ENCODE measurements at places on chromosomes 6 and 20. TPM values are rescaled to one million over a fixed set of nuclear protein-coding genes. Genes with fewer than 3 reads are reported as not detected.

- H3K4me3 ChIP-seq: no peak overlapping the region
- no peak overlapping the region for H3K27ac ChIP-seq
- no peak for DNase-seq
- H3K36me3 ChIP-seq: no peaks in the 10 kb centered on the region
Observed at GRCh38 chr20:48146877-48147276, 361.6 kb upstream of the SULF2 start.

CTCFL gene
- total RNA-seq: 0.07 TPM

DNA sequence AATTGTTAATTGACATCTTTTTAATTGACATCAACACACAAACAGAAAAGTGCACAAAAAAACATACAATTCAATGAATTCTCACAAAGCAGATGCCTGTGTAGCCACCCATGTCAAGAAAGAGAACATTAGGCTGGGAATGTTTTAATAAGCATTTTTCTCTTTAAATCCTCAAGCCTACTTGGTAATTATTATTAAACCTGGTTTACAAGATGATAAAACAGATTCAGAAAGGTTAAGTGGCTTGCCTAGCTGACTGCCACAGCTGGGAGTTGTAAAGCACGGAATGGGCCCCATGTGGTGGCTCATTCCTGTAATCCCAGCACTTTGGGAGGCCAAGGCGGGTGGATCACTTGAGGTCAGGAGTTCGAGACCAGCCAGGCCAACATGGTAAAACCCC is 90.0 kb upstream of the AKAP12 start:
- no peaks in the 10 kb centered on the region for H3K27me3 ChIP-seq
- no peak overlapping the region for H3K4me3 ChIP-seq
- H3K27ac ChIP-seq: no peak overlapping the region
- no peak for DNase-seq

- H3K4me1 ChIP-seq: peaks cover 35% of the 10 kb centered on the region
- H3K36me3 ChIP-seq: no peaks in the 10 kb centered on the region
- no peak overlapping the region for H3K4me3 ChIP-seq
- DNase-seq: no peak
Observed at GRCh38 chr6:170229851-170230519, 60.9 kb downstream of the DLL1 start.

DNA sequence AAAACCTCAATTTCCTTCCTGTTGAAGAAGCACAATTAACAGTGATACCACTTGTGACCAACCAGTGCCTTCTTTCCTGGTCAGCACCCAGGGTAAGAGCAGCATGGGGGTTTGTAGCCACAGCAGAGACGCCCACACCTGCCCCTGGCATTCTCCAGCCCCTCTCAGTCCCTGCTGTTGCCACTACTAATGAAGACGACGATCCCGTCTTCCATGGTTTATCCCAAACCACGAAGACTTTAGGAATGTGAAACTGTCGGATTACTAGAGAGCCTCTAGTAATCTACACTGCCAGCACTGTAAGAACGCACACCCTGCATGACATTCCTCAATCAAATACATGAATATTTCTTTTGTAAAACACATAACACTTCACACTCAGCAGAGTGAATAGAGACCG is 60.0 kb downstream of the GINS1 start:
- H3K4me3 ChIP-seq: no peak overlapping the region
- peaks cover 4% of the 10 kb centered on the region for H3K4me1 ChIP-seq
- no peak overlapping the region for H3K27ac ChIP-seq
- peaks cover 27% of the 10 kb centered on the region for H3K36me3 ChIP-seq

- H3K27ac ChIP-seq: no peak overlapping the region
- peaks cover 4% of the 10 kb centered on the region for H3K4me1 ChIP-seq
- H3K4me3 ChIP-seq: no peak overlapping the region
Observed at GRCh38 chr20:60206259-60206658, 248.0 kb downstream of the CDH26 start.

DNA sequence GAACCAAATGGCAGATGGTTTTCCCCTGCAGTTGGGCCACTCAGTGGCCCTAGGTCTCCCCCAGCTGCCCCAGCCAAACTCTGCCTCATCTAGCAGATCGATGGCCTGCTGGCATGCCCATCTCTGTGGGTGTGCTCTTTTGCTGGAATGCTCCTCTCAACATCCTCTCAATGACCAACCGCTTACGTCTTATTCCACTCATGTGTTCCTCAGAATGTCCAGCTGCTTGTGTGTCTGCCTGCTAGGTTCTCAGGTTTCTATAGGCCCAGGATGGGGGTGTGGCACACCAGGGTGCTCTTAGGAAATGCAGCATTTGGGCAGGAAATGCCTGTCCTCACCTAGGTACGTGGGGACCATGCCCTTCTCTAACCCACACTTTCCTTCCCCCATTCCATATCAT is 509.9 kb upstream of the SYNCRIP start:
- no peak for DNase-seq
- no peaks in the 10 kb centered on the region for H3K36me3 ChIP-seq
- H3K27ac ChIP-seq: no peak overlapping the region

DNA sequence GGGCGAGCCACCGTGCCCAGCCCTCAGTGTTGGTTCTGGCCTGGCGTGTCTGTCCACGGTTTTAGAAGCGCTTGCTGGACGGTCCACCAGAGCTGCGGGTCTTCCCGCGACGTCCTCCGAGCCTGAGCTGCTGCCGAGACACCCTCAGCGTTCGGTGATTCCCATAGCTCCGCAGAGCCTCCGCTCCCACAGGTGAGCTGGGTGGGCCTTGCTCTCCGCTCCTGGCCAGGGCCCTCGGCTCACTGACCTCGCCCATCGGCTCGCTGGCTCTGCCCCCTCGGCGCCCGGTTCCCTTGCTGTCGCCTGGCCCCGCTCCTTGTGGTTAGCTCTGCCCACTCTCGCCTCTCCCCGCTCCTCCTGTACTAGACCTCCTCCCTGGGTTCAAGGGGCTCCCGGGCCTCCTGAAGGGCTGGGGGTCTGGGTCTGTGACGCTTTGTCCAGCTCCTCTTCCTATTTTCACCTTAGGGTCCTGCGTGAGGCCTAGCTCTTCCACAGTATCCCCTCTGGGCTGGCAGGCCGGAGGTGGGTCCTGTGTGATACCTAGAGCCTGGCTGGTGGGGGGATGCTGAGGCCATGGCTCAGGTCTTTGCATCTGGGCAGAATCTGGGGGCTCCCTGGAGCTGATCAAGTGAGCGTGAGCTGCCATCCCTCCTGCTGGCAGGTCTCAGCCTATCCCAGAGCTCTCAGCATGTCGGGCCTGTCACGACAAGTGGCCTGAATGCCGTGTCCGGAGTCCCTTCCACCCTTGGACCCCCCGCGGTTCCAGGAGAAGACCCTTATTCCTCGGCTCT is 5.0 kb upstream of the COX4I2 start:
- H3K36me3 ChIP-seq: no peaks in the 10 kb centered on the region
- H3K27me3 ChIP-seq: no peaks in the 10 kb centered on the region
- DNase-seq: no peak
- H3K27ac ChIP-seq: no peak overlapping the region
- H3K4me1 ChIP-seq: no peaks in the 10 kb centered on the region

- peaks cover 3% of the 10 kb centered on the region for H3K36me3 ChIP-seq
- H3K4me3 ChIP-seq: no peak overlapping the region
- no peaks in the 10 kb centered on the region for H3K27me3 ChIP-seq
- H3K4me1 ChIP-seq: peaks cover 26% of the 10 kb centered on the region
- H3K27ac ChIP-seq: peak overlapping the region; percentile 25
Observed at GRCh38 chr6:158839796-158840195, 20.6 kb upstream of the EZR start.

- H3K4me3 ChIP-seq: no peak overlapping the region
- H3K4me1 ChIP-seq: peaks cover 23% of the 10 kb centered on the region
- DNase-seq: no peak
- no peak overlapping the region for H3K27ac ChIP-seq
- no peaks in the 10 kb centered on the region for H3K36me3 ChIP-seq
- H3K27me3 ChIP-seq: peaks cover 47% of the 10 kb centered on the region
Observed at GRCh38 chr6:44554861-44555260, 167.4 kb downstream of the CDC5L start.

DNA sequence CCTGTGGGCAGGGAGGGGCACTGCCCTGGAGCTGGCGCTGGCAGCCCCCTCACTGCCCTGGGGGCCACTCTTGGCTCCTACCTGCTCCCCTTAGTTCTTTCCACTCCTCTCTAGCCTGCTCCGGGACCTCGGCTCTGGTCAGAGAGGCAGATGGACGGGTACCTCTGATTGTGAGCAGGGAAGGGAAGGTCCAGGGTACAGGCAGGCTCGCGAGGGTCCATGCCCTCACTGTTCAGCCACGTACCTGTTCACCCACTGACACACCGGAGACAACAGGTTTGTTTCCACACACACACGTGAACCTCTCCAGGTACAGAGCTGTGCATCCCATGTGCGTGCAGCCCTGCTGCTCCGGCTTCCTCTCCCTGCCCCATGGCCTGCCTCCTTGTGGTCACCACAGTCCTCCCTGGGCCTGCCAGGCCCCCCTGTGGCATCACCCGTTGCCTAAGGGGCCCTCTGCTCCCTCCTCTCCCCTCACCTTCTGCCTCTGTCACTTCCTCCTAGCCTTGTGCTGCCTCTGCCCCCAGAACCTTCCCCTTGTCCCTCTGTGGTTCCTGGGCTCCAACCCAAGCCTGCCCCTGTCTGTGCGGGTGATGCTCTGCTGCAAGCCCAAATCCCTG is 2.3 kb downstream of the EMILIN3 start:
- peaks cover 10% of the 10 kb centered on the region for H3K4me1 ChIP-seq
- no peak overlapping the region for H3K27ac ChIP-seq
- peaks cover 32% of the 10 kb centered on the region for H3K27me3 ChIP-seq
- H3K36me3 ChIP-seq: no peaks in the 10 kb centered on the region
- DNase-seq: no peak
- H3K4me3 ChIP-seq: no peak overlapping the region

POU3F2 gene
- 1.4 TPM for total RNA-seq

- peaks cover 13% of the 10 kb centered on the region for H3K4me1 ChIP-seq
- no peaks in the 10 kb centered on the region for H3K27me3 ChIP-seq
- H3K27ac ChIP-seq: no peak overlapping the region
- no peak overlapping the region for H3K4me3 ChIP-seq
- H3K36me3 ChIP-seq: peaks cover 12% of the 10 kb centered on the region
- no peak for DNase-seq
Observed at GRCh38 chr6:56790414-56790813, 147.7 kb upstream of the DST start.

MED20 gene
- total RNA-seq: 31.8 TPM

GRCh38 chr6:19662911-19663310 is 174.3 kb upstream of the ID4 start:
- H3K4me3 ChIP-seq: peak overlapping the region; percentile 21
- H3K27me3 ChIP-seq: no peaks in the 10 kb centered on the region
- peaks cover 33% of the 10 kb centered on the region for H3K4me1 ChIP-seq
- H3K36me3 ChIP-seq: peaks cover 2% of the 10 kb centered on the region
- H3K27ac ChIP-seq: peak overlapping the region; percentile 87
- DNase-seq: no peak

DNA sequence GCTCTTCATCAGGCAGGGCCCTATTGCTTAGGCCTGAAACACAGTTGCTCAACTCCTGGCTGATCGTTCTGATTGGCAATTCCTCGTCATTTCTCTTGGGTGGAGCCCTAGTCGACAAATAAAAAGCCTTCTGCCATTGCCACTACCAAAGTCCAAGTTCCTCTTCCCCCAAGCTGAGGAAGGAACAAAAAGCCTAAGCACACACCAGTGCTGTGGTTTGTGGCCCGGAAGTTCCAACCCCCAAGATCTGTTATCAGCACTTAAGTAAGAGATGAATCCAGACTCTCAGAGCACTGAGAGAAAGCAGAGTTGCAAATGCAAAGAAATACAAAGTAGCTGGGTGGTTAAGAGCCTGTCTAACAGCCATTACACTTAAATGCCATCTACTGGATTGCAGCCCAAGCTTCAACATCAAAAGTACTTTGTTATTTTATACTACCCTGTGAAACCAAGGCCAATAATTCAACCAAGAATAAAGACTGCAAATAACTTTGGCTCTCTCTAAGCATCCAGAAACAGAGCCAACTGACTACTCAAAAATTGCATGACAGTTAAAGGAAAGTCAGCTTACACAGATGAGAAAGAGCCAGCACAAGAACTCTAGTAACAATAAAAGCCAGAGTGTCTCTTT is 1024.0 kb downstream of the GRIK2 start:
- no peak overlapping the region for H3K4me3 ChIP-seq
- no peak overlapping the region for H3K27ac ChIP-seq
- H3K4me1 ChIP-seq: no peaks in the 10 kb centered on the region
- H3K36me3 ChIP-seq: no peaks in the 10 kb centered on the region

DUSP15 gene
- total RNA-seq: 9.1 TPM

TRIM10 gene
- total RNA-seq: 0.17 TPM

- DNase-seq: no peak
- H3K36me3 ChIP-seq: no peaks in the 10 kb centered on the region
- H3K27ac ChIP-seq: peak overlapping the region; percentile 39
Observed at GRCh38 chr6:124590001-124590400, 372.2 kb upstream of the RNF217 start.

DNA sequence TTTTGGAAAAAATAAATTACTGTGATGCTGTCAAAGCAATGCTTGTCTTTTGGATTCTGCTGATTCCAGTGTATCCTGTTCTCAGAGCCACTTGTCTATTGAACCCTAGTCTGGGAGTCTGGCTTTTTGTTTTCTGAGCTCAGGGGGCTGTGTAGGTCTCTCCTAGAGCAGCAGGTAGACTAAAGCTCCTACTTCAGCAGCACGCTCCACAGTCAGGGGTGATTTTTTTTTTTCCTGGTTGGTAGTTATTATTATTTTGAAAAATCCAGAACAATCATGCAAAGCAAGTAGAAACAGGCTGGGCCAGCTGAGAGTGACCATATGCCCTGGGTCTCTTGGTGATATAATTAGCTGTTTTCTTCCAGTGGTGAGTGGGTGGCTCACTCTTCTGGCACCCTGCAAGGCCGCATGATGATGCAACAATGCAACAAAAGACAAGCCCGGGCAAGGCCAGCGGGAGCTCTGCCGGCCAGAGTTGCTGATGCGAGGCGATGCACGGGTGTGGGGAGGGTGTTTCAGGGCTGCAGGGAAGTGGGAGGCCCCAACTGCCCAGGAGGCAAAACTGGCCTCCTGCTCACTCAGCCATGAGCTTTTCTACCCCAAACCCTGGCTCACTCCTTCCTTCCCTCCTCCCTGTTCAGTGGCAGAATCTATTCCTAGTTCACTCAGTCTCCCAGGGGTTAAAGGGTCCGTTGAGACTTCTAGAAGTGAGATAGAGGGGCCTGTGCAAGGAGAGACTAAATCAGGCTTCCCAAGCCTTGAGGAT is 11.5 kb upstream of the CDKN1A start:
- H3K4me3 ChIP-seq: peak overlapping the region; percentile 60
- H3K36me3 ChIP-seq: no peaks in the 10 kb centered on the region
- H3K27ac ChIP-seq: peak overlapping the region; percentile 96

SLC17A5 gene
- 17.8 TPM for total RNA-seq

HMGCLL1 gene
- total RNA-seq: 1.9 TPM

APOM gene
- 11.2 TPM for total RNA-seq

DNA sequence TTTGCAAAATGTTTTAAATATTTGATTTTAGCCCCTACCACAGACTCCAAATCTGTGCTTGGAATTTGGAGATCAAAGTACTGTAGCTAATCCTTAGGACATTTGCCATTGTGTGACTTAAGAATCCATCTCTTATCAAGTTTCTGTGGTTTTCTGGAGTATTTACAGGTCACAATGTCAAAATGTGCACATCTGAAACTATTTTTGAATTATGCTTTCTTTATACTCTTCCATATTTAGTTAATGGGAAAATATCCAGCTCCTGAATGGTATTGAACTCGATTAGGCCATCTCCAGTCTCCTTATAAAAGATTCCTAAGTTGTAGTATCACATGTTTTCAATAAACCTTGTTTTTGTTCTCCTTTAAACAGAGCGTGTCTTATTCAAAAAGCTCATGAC is 162.5 kb downstream of the KHDC1L start:
- no peak overlapping the region for H3K27ac ChIP-seq
- no peak overlapping the region for H3K4me3 ChIP-seq
- peaks cover 4% of the 10 kb centered on the region for H3K4me1 ChIP-seq
- DNase-seq: no peak

Data from type B pancreatic cell (in vitro differentiated cells).